ENCODE measurements at places on chromosomes 4 and X.

GRCh38 chr4:139795527-139796314 is 130.1 kb downstream of the MGST2 start:
- DNase-seq, result no peak

GRCh38 chr4:162117051-162117450 is 46.7 kb downstream of the FSTL5 start:
- DNase-seq, result no peak

DNA sequence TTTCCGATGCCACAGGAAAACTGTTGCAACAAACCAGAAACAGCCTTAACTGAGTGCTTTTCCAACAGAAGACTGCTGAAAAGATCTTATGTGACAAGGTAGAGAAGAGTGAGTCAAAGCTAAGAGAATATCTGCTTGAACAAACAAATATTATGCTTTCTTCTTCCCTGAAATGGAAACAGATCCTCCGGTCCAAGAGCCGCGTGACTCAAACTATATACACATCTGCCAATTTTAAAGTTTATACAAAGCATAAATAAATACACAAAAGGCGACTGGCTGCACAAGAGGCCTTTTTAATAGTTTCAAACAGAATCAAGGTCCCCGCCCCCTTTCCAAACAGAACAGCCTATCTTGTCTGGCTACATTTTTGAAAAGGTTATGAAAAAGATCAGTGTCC is 329.7 kb upstream of the F9 start:
- DNase-seq, result no peak

DNA sequence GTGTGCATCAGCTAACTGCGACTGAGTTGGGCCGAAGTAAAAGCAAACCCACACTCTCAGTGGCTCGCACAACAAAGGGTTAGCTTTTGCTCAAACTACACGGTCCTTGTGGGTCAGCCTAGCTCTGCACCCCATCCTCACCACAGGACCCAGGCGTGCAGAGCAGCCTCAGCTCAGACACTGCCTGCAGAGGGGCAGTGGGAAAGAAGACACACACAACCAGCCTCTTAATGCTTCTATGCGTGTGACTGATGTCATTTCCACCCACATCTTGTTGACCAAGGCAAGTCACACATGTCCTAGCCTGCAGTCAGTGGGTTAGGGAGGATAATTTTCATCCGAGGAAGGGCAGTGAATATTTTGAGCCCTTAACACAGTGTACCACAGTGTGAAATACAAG is 40.5 kb downstream of the HMGB2 start:
- no peak for DNase-seq

GRCh38 chrX:49039598-49040375 is 3.4 kb downstream of the TFE3 start:
- peak; percentile 72 for DNase-seq

GRCh38 chrX:11438767-11439166 is 145.6 kb downstream of the AMELX start:
- DNase-seq, result no peak

- DNase-seq, result no peak
Measured at GRCh38 chr4:101191302-101192098, 155.8 kb downstream of the PPP3CA start.

DNA sequence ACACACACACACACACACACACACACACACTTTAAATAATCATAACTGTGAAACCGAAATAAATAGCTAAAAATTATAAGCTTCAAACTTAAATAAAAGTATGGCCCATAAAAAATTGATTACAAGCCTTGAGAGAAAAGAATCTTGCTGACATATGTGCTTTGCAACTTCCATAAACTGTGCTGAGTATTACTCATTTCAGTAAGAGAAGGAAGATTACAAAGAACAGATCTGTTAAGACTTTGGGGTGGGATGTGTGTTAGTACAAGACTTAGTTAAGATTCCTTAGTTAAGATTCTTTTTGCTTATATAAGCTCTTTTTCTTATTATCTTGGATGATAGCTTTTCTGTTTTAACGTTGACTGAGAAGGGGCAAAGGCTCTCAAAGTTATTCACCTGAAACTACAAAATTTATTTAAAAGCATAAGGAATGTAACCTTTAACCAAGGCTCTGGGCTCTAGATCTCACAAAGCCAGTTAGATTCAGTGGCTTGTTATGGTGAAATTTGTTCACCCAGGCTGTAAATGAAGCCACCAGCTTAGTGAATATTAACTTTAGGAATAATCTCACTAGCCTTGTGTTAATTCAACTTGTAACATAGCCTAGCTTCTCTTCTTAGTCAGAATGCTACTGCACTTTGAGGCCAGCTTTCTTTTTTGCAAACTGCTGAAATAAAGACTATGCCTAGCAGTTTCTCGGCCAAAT is 58.2 kb downstream of the ARSJ start:
- DNase-seq, result no peak

DNA sequence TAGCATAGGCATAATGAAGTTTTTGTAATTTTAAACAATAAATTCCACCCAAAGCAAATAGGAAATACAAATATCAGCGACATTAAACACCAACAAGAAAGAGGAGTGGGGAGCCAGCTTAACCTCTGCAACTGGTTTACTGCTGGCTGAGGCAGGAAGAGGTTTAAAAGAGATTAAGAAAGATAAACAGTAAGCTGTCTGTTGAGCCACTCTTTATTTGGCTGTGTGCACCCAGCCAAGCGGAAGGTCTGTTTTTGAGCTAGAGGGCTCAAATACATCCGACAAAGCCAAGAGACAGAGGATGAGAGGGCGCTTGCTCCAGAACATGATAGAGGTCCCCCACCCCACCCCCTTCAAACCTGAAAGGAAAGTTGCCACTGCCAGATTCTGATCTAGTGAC is 191.4 kb downstream of the MGST2 start:
- no peak for DNase-seq

DNA sequence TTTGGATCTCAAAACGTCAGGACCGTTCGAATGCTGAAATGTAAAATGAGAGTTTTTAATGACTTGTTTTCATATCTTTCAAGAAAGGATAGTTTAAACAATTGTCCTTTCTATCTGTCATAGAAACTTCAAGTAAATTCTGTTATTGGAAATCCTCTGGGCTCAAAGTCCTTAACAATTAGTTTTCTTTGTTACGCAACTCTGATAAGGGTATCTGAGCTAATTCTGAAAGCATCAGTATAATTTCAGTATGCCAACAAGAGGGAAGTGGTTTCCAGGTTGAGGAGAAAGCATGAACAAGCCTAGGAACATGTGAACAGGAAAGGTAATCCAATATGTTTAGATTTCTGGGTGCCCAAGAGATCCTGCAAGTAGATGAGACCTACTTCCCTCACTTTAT is 22.0 kb downstream of the ADH7 start:
- no peak for DNase-seq

- DNase-seq, result peak; percentile 26
Measured at GRCh38 chrX:13007519-13008188, 32.7 kb downstream of the TMSB4X start.

DNA sequence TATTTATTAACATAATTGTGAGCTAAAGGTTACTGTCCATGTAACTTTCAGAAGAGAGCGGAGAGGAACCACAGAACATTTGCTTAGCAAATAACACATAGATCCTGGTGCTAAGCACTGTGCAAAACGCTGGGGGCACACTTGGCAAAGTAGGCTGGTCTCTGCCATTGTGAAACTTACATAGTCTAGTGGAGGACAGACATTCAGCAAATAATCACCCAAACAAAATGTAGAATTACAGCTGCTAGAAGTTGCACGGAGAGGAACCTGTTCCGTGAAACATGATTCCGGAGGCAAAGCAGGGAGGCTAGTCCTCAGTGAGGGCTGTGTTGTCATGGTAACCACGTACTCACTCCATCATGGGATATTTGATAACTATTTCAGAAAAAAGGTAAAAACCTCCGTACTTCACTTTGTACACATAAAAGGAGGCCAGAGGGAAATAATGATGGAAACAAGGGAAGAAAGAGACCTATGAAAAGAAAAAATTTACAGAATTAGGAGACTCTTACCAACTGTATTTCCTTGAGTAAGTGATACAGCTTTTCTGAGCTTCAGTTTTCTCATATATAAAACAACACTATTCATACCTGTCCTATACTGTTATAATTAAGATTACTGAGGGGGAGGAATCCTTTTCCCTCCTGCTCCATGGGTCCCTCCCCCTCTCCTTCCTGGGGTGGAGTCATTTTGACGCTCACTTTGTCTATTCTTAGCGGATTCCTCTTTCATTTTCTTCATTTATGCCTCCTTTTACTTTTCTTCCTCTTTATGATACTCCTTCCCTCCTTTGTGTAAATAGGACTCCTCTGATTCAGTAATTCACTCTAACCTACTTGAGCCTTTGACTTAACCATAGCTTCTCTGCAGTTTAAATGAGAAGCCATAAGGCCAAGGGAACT is 825 bp upstream of the RASGEF1B start:
- no peak for DNase-seq

DNA sequence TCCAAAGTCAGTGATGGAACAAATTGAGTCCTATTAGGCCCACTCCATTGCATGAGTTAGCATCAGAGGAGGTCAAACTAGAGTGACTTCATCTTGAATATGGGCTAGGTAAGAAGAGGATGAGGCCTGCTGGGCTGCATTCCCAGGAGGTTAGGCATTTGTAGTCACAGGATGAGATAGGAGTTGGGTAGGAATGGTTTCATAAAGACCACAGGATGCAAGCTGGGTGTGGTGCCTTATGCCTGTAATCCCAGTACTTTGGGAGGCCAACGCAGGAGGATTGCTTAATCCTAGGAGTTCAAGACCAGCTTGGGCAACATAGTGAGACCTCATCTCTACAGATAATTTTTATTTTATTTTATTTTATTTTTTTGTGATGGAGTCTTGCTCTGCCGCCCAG is 26.8 kb downstream of the PDGFRA start:
- DNase-seq, result no peak

GRCh38 chr4:183757060-183757459 is 98.0 kb downstream of the TRAPPC11 start:
- no peak for DNase-seq

GRCh38 chr4:24419181-24420034 is 164.9 kb downstream of the DHX15 start:
- DNase-seq, result peak; percentile 44

- DNase-seq, result no peak
Measured at GRCh38 chr4:80268081-80268823, 1.8 kb downstream of the FGF5 start.
